ENCODE measurements at places on chromosomes 12 and 14.

- DNase-seq = peak; percentile 32
Measured at GRCh38 chr14:36941783-36942521, 230.5 kb downstream of the SLC25A21 start.

- DNase-seq = no peak
Measured at GRCh38 chr14:85527006-85527405, 2.9 kb upstream of the FLRT2 start.

- DNase-seq = no peak
Measured at GRCh38 chr14:89775151-89775550, 179.4 kb downstream of the EFCAB11 start.

DNA sequence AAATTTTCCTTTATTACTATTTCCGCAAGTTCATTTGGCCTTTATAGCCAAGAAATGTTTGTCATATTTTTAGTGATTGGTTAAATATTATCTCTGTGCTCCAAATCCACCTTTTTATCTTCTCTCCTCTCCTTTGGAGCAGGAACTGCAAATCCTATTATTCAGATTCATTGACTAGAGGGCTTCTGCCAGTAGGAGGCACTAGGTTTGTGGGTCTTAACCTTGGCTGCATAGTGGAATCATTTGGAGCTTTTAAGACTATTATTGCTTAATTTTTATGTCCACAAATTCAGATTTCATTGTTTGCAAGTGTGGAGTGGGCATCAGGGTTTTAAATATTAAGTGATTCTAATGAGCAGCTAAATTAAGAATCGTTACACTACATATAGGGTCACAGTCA, 75.3 kb upstream of the SYT10 start:
- DNase-seq = no peak

DNA sequence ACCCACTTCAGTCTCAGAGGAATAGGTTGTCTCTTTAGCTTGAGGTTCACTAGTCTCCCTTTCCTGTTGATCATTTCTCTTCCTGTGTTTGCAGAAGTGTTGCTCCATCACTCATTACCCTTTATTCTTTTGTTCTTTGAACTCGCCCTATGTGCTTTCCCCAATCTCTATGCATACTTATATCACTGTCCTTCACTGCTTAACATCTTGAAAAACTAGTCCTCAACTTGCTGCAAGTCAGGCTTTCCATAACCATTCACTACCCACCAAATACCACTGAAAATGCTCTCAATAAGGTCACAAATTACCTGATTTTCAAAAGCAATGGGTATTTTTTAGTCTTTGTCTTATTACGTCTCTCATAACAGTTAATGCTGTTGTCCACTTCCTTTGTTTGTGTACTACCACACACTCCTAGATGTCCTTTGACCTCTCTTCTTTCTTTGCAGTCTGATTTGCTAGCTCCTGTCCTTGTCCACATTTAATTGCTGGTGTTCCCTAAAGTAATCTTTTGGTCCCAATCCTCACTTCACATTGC, 80.8 kb downstream of the RIC8B start:
- no peak for DNase-seq

DNA sequence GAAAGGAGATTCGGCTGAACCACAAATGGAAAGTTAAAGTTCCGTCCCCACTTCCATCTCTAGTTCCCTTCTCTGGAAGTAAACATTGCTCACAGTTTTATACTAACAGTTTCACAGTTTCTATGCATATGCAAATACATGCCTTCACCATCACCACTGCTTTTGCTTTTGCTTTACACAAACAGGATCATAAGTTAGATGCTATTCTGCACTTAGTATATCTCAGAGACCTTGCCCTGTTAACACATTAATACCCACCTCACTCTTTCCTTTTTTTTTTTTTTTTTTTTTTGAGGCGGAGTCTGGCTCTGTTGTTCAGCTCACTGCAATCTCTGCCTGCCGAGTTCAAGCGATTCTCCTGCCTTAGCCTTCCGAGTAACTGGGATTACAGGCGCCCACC, 890 bp downstream of the TEP1 start:
- DNase-seq = no peak

DNA sequence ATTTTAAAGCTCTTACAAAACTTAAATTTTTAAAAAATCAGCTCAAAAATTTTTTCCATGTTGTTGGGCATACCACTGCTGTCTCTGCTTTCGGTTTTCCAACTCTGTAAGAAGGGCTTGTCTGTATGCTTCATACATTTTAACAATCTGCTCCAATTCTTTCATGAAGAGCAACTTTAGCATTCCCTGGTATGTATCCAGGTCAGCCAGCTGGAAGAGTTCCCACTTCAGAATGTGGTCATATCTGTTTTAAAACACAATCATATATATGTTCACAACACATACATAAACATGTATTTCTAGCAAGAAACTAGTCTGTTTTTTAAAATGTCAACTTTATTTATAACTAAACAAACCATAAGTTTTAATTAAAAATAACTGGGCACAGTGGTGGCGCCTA, 33.0 kb downstream of the SAV1 start:
- no peak for DNase-seq

GRCh38 chr12:54352022-54352531, 12.2 kb downstream of the GPR84 start:
- no peak for DNase-seq

DNA sequence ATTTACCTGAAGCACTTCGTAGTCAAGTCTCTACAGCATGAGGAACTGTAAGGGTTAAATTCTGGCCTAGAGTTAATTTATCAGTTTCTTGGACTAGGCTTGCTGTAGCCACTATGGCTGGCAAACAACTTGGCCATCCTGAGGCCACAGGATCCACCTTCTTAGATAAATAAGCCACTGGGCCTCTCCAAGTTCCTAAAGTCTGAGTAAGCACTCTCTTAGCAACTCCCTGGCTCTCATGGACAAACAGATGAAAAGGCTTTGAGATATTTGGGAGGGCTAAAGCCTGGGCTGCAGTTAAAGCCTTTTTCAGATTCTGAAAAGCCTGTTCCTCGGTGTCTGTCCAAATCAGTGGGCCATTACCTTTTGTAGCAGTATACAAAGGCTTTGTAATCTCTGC, 675.0 kb downstream of the TMEM121 start:
- DNase-seq = no peak

GRCh38 chr14:50725761-50726160, 57.7 kb upstream of the SAV1 start:
- no peak for DNase-seq

- DNase-seq = no peak
Measured at GRCh38 chr14:30354439-30354838, 204.5 kb upstream of the G2E3 start.

- DNase-seq = no peak
Measured at GRCh38 chr12:3300833-3301401, 190.1 kb upstream of the PRMT8 start.

- no peak for DNase-seq
Measured at GRCh38 chr14:95174184-95174792, 17.0 kb upstream of the DICER1 start.

DNA sequence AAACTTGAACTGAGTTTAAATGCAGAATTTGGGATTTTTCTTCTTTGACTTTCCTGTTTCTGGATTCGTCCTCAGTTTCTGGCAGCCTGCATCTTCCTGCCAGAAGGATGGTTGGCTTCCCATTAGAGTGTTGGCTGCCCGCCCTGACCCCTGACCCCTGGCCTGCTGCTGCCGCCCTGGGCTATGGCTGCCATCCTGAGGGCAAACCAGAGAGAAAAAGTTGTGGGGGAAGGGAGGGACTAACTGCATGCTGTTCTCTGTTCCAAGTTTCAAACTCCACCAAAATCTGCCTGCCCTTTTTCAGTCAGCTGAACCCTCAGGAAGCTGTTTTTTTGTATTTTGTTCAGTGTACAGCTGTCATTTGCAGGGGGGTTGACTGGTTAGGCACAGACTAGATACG, 48.4 kb downstream of the FNTB start:
- DNase-seq = no peak

Data from stimulated activated CD4-positive, alpha-beta T cell treated with anti-CD3 and anti-CD28 coated beads, TNF-alpha, amount 100 ng/mL, for 1 hour (primary cell).